ENCODE measurements at places on chromosomes 12 and 14.
A peak's percentile ranks its signal among the peaks of the same experiment; 100 is the strongest.

DNA sequence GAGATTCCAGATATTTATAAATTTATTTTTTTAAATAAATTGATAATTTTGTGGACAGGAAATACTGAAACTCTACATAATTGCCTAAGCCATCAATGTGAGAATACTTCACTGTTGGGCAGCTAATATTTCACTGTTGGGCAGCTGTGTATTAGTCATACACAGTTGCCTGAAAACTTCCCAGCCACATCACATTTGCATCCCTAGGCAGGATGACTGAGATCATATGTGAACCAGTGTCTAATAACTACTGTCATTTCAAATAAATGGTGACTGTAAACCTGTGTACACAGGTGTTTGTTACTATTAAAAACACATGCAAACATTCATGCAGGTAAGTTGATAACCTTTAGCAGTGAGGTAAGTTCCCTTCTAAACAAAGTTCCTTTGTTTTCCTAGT lies 43.9 kb downstream of the TMTC3 start:
- peak; percentile 48 for DNase-seq

DNA sequence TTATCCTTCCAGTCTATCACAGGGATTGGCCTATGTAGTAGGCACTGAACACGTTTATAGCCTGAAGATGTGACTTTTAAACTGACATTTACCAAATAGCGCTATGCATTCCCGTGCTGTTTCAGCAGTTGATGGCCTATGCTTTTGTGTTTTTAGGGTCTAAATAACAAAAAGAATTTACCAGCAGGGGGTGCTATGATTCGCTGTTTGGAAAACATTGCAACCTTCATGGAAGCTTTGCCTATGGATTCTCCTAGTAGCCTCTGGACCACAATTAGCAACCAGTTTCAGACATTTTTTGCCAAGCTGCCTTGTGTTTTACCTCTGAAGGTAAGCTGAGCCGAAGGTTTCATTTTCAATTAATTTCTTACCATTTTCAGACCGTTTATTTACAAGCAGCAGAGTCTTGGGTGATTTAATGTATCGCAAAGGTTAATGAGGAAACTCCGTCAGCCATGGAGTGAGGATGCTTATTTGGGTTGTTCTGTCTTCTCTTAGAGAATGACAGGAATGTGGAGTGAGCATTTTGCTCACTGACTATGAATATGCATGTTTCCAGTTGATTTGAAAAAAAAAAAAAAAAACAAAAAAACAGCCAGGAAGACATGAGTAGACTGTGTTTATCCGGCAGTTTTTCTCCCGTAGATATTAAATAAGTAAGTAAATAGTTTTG lies 133.1 kb downstream of the PRIMA1 start:
- peak; percentile 4 for DNase-seq

DNA sequence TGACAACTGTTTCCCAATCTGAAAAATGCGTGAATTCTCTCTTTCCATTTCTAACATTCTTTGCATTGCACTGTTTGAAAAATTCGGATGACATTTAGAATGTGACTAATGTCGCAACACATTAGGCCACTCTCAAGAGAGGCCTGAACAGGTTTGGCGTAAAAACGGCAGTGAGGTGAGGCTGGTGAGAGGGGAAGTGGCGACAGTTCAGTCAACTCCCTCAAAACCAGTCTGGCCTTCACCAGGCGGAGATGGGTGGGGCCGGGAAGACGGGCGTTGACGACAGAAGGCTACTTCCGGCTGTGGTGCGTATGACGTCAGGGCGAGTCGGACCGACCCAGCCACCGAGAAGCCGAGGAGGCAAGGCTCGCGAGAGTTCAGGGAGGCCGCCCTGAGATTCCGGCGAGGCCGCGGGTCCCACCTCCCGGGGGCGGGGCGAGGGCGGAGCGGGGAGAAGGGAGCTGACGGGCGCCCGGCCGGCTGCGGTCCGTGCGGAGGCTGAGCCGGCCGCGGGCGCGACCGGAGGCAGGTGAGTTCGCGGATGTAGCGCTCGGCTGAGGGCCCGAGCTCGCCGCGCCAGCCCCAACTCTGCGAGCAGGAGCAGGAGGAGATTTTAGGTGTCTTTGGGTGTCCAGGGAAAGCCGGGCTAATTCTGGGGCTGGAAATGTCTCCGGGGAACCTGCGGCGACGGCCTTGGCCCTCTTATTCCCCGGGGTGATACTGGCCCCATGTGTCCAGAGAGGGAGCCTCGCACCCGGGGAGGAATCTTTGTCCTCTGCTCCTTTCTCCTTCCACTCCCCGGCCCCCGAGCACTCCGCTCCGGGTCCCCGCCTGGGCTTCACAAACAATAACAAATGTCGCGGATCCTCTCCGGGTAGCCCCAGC lies at the start of gene STK38L:
TSS of gene STK38L (plus strand) at position 483 of the 885 bp plus-strand sequence. CDS start 53,435 bp downstream, outside the sequence.
- peak; percentile 87 for DNase-seq

- DNase-seq, result no peak
These were observed 218.8 kb downstream of the DAD1 start for GRCh38 chr14:22370084-22370847.

DNA sequence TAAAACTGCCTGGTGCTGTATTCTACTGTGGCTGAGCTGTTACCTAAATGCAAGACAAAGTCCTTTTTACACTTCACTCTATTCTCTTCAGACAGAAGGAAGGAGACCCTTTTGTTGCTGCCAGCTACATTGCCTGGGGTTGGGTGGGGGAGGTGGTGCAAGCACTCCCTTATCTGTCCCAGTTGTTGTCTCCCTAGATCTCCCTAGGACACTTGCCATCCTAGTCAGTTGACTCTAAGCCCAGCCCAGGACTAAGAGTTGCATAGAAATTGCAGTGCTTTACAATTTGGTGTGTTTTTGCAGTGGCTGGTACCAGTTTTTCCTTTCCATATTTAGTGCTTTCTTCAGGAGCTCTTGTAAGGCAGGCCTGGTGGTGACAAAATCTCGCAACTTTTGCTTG lies 35.1 kb downstream of the SCYL2 start:
- no peak for DNase-seq

DNA sequence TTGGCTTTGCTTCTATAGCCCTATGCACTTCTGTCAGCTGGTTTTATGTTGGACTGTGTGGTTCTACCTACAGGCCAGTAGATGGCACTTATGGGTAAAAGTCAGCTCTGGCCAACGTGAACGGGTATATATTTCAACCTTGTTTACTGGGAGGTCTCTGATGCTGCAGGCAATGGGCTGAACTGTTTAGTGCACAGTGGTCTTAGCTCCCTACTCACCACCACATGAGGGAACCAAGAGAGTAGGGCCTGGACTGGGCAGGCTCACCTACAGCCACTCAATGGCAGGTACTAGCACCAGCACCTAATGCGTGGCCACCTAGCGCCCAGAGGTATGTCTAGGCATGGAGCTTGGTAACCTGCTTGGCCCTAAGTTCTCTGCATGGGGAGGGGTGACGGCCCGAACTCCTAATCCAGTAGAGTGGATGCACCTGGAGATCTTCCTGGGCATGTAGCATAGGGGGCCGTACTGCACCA lies 481.8 kb downstream of the TMEM117 start:
- DNase-seq, result no peak

- peak; percentile 62 for DNase-seq
These were observed 37.0 kb upstream of the FRMD6 start for GRCh38 chr14:51614707-51615106.

DNA sequence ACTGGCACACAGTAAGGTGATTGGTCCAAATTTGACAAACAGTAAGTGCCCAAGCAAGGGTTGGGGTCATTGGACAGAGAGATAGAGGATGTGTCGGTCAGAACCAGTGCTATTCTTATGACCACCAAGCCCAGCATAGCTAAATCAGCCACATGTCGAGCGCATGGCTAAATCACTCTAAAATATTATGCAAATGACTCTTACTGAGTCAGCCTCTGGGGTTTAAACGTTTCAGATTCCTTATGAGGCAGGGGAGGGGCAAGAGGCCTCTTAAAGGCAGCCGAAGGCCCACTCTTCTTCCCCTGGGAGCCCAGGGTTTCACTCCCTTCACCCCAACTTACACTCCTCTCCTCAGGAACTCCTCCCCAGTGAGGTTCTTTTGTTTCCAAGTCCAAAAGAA lies 603 bp upstream of the ENDOU start:
- DNase-seq, result peak; percentile 67
